ENCODE measurements at places on chromosomes 2 and 18. TPM values are rescaled to one million over a fixed set of nuclear protein-coding genes. Genes with fewer than 3 reads are reported as not detected.

DNA sequence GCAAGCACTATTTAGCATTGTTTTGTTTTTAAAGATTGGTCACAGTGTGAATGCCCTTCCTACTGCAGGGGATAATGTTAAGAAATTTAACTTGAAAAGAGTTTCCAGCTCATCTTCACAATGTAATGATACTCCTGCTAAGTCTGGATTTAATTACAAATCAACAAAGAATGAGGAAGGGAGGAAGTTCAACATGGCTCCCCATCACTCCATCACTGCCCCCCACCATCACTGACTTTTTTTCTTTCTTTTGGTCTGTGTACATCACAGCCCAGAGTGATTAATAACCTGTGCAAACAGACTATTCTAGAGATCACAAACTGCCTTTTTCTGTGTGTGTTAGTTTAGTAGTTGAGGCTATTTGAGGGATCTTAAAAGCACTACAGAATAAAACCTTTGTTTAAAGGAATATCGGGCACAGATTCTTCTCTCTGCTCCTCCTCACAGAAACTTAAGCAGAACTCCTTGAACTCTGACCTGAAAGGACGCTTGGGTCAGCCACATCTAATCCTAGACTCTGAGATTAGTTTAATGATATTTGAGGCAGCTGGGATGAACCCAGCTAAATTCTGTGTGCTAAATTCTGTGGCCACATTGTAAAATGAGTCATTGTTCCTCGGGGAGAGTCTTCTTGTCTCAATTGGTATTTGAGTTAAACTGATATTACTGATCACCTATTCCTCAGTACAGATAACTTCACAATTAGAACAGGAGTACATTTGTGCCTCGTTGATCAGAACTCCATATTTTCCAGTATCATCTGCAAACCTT is 47.8 kb downstream of the SATB2 start:
- H3K4me1 ChIP-seq, result no peaks in the 10 kb centered on the region
- no peaks in the 10 kb centered on the region for H3K36me3 ChIP-seq
- no peak overlapping the region for H3K4me3 ChIP-seq
- no peak for DNase-seq
- H3K27me3 ChIP-seq, result no peaks in the 10 kb centered on the region

DNA sequence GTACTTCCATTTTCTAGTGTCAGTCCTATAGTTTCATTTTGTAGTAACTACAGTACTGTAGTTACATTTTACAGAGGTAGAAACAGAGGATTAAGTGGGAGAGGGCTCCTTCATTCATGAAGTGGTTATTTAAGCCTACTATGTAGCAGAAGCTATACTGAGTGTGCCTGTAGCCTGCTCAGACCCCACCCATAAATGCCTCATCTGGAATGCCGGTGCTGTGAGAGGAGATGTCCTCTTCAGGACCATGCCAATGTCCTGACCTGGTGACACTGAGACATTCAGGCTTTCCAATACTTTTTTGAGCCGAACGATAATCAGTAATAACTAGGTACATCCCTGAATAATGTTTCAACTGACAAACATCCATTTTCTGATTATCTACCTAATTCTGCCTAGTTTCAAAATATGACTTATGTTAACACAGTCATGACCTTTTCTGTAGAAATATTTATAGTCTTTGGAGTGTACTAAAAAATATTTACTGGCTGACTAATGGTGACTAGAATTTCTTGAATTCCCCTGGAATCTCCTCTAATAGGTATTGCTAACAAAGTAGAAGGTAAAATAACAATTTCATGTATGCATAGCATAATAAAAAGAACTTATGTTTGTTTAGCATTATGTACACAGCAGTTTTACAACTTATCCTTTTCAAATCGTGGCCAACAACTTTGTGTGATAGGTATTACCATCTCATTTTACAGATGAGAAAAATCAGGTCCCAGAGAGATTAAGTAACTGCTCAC is 10.2 kb upstream of the ARHGAP28 start:
- no peak for DNase-seq
- no peak overlapping the region for H3K27ac ChIP-seq
- no peaks in the 10 kb centered on the region for H3K36me3 ChIP-seq
- H3K4me1 ChIP-seq, result no peaks in the 10 kb centered on the region
- H3K4me3 ChIP-seq, result no peak overlapping the region

DNA sequence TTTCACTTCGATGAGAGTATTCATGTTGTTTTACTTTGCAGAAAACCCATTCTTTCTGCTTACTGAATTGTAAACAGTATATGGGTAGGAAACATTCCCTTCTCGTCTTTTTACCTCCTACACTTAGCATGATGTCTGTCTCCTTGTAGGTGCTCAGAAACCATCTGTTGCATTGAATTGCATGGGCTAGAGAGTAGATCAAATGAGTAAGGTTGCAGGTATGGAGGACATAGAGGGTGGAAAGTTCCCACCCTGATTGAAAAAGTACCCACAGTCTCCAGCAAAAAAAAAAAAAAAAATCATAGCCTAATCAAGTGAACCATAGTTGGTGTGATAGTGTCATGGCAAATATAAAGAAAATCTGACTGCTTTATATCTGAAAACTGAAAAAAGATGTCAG is 1.7 kb downstream of the CYTIP start:
- H3K27me3 ChIP-seq, result no peaks in the 10 kb centered on the region
- H3K4me3 ChIP-seq, result no peak overlapping the region
- H3K4me1 ChIP-seq, result no peaks in the 10 kb centered on the region
- H3K27ac ChIP-seq, result no peak overlapping the region

- no peak for DNase-seq
- H3K27me3 ChIP-seq, result no peaks in the 10 kb centered on the region
- H3K4me1 ChIP-seq, result no peaks in the 10 kb centered on the region
These were observed 367.5 kb upstream of the FIGN start for GRCh38 chr2:164103271-164103670.

DNA sequence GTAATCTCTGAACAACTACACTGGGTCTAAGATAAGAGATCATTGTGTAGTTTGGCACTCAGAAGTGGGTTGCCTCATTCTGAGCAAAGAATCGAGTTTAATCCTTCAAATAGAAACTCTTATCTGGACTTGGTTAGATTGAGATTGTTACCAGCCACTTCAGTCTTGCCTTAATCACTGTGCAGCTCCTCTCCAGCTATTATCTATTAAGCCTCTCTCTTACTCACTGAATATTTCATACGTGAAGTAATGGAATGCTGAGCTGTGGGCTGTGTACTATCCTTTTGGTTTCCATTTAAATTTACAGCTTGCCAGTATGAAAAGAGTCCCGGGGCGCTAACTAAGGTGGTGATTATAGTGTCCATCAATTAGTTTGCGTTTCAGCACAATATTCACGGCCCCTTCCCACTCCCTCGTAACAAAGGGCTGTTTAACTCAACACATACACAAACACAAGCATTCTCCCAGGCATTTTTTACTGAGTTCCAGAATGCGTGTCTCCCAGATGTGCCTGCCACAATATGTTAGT is 65.7 kb upstream of the NCKAP5 start:
- no peak overlapping the region for H3K27ac ChIP-seq
- no peaks in the 10 kb centered on the region for H3K4me1 ChIP-seq
- H3K4me3 ChIP-seq, result no peak overlapping the region
- no peak for DNase-seq
- no peaks in the 10 kb centered on the region for H3K36me3 ChIP-seq
- H3K27me3 ChIP-seq, result no peaks in the 10 kb centered on the region

DNA sequence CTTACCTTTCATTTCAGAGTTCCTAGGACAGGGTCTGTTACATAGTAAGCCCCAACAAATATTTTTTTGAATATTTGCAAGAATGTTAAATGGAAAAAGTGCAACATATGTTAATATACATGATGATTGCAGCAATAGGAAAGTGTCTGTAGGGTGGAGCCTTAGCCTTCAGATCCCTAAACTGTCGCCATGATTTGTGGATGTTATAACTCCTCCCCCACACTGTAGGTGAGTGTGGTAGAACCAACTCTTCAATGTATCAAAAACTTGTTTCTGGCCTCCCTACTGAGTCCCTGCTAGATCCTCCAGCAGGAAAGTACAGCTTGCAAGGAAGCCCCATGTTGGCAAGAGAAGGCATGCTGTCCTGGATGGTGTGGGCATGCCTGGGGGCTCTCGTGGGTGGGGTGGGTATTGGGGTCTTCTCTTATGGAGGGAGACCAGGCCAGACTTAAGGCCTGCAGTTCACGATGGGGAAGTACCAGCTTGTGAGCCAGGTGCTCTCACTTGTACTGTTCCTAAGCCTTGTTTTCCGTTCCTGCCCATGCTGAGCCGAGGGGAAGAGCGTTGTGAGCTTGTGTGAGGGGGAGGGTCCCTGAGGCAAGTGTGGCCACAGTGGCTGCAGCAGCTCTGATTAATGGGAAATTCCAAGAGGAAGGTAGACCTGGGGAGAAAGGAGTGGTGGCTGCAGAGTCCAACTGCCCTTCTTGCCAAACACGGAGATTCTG is 11.4 kb downstream of the FHOD3 start:
- no peaks in the 10 kb centered on the region for H3K36me3 ChIP-seq
- H3K4me1 ChIP-seq, result 0 out of 2 replicates have a peak, but pooled peaks cover 4% of the 10 kb centered on the region
- H3K27me3 ChIP-seq, result peaks cover 25% of the 10 kb centered on the region
- H3K4me3 ChIP-seq, result no peak overlapping the region

GRCh38 chr2:65537651-65538385 is 105.4 kb upstream of the SPRED2 start:
- peaks cover 9% of the 10 kb centered on the region for H3K4me1 ChIP-seq
- H3K27me3 ChIP-seq, result no peaks in the 10 kb centered on the region
- no peak overlapping the region for H3K27ac ChIP-seq
- DNase-seq, result no peak

DNA sequence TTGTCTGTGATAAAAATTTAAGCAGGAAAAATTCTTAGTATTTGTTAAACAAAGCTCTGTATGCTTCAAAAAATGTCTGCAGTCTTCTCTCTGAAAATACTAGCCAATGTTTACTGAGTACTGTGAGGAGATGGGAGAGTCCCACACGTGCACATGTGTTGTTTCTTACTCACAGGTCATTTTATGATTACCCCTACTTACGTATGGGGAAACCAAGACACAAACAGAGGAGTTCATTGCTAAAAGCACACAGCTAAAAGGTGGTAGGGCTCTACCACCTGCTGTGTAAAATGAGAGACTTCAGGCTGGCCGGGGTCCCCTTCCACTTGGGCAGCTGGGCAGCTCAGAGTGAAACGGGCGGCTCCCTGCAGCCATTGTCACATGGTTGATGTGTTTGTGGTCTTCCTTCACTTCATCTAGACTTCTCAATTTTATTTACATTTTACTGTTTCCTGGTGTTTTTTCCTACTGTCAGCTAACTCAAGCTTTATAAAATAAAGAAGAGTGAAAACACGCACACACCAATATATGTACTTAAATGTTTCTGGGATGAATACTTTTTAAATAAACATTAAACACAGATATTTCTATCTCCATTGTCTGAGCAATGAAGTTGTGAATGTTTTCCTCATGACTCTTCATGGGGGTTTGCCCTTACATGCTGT is 71.2 kb downstream of the MBP start:
- H3K36me3 ChIP-seq, result no peaks in the 10 kb centered on the region
- DNase-seq, result no peak
- H3K27ac ChIP-seq, result no peak overlapping the region
- H3K27me3 ChIP-seq, result no peaks in the 10 kb centered on the region
- no peak overlapping the region for H3K4me3 ChIP-seq

DNA sequence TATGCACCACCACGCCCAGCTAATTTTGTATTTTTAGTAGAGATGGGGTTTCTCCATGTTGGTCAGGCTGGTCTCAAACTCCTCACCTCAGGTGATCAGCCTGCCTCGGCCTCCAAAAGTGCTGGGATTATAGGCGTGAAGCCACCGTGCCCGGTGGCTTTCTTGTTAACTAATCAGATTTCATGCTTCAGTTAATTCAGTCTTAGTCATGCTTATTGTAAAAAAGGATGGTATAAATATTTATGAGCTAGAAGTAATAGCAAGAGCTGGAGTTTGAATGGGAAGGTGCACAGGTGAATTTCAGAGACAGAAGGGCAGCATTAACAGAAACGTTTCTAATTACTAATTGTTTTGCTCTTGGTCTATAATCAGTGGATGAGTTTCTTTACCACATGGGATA is 10.3 kb downstream of the GEMIN6 start:
- no peaks in the 10 kb centered on the region for H3K27me3 ChIP-seq
- H3K27ac ChIP-seq, result no peak overlapping the region
- no peaks in the 10 kb centered on the region for H3K36me3 ChIP-seq
- no peak overlapping the region for H3K4me3 ChIP-seq

Gene THSD7B
- total RNA-seq, result not detected

Gene CHST10
- 8.5 TPM for total RNA-seq

Gene SERPINB11
- total RNA-seq, result not detected

Gene ZNF532
- total RNA-seq, result not detected

Gene ADAM23
- total RNA-seq, result not detected
